ENCODE measurements at places on chromosomes 3 and 15.

DNA sequence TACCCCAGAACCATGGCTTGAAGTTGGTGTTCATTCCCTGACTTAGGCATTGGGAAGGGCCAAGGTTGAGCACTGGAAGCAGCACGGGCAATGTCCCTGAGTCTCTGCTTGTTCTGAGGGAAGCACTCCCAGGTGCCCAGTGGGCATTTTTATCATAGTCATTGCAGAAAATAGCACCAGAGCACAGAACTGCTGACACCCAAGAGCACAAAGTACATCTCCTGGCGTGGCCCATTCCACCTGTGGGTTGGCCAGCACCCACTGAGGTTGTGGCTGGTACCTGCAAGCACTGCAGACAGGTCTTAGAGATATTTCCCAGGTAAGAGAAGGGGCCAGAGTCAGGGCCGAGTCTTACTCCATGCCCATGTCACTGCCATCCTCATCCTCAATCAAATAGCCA, 28.5 kb upstream of the GCNT3 start:
- DNase-seq: no peak

GRCh38 chr3:57063032-57063431, 2.6 kb downstream of the SPATA12 start:
- DNase-seq: no peak

GRCh38 chr15:98150084-98150483, 189.6 kb downstream of the ARRDC4 start:
- DNase-seq: no peak

DNA sequence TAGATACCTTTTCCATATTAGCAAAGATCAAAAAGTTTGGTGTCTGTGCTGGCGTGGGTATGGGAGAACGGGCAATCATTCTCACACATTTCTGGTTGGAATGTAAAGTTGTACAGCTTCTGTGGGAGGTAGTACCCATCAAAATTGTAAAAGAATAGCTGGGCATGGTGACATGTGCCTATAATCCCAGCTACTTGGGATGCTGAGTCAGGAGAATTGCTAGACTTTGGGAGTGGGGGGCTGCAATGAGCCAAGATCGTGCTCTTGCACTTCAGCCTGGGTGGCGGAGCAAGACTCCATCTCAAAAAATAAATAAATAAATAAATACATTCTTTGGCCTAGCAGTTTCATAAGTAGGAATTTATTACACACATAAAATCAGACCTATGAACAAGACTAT, 22.9 kb downstream of the LCTL start:
- no peak for DNase-seq

GRCh38 chr3:89300981-89301380, 193.6 kb downstream of the EPHA3 start:
- no peak for DNase-seq

DNA sequence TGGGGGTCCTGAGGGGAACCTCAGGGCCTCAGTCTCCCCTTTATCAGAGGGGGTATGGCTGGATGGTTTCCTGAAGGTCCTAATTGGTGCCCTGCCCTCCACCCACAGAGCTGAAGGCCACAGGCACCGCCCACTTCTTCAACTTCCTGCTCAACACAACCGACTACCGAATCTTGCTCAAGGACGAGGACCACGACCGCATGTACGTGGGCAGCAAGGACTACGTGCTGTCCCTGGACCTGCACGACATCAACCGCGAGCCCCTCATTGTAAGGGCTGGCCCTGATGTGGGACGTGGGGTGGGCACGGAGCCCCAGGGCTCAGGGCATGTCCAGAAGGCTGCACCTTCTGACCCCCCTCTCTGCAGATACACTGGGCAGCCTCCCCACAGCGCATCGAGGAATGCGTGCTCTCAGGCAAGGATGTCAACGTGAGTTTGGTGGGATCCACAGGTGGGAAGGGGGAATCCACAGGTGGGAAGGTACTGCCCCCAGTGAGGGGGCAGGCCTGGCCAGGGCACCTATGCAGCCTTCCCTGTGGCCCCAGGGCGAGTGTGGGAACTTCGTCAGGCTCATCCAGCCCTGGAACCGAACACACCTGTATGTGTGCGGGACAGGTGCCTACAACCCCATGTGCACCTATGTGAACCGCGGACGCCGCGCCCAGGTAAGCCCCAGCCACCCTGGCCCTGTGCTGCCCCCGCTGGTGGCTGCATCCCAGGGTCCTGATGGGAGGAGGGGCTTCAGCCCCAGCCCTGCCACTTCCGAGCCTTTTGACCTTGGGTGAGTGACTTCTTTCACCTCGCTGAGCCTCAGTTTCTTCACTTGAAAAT, 17.5 kb upstream of the GNAT1 start:
- no peak for DNase-seq

DNA sequence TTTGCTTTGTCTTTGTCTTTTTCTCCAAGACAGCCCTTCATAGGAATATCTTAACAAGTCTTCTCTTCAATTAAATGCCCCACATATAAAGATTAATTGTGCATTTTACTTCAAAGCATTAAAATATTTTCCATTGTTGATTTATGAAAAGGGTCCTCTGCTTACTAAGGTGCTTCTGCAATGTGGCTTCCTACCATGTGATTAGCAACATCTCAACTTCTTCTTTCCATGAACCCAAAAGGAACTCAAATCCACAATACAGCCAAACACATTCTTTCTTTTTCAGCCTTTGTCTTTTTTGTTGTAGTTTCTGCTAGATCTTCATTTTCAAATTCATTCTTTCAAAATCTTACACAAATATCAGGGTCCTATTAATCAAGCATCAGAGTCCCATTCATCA, 309.2 kb downstream of the NSUN3 start:
- DNase-seq: no peak

- DNase-seq: no peak
Observed at GRCh38 chr3:32797776-32798175, 20.0 kb upstream of the TRIM71 start.

Data from heart left ventricle (tissue), 16 donors.